Germinal center (tissue), 1 donor: ENCODE measurements at places on chromosomes 2 and 18.

- no peak for DNase-seq
These were observed 254.9 kb downstream of the PAX3 start for GRCh38 chr2:222043897-222044296.

DNA sequence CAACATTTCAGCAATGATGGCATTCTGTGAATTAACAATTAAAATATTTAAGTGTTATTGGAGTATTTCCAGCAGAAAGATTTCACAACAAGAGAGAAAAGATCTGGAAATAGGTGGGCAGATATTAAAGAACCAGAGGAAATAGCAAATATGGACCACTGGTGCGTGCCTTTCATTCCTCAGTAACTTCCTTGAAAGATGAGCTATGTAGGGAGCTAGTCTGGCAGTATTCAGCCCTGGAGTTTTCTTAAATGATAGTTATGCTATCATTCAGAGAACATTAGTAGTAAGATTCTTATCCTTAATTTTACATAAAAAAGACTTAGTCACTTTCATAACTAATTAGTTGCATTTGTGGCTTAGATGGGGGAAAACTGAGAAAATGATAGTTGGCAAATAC is 41.5 kb downstream of the TANC1 start:
- no peak for DNase-seq

- DNase-seq = no peak
These were observed 94.6 kb upstream of the SCG2 start for GRCh38 chr2:223696719-223697118.

DNA sequence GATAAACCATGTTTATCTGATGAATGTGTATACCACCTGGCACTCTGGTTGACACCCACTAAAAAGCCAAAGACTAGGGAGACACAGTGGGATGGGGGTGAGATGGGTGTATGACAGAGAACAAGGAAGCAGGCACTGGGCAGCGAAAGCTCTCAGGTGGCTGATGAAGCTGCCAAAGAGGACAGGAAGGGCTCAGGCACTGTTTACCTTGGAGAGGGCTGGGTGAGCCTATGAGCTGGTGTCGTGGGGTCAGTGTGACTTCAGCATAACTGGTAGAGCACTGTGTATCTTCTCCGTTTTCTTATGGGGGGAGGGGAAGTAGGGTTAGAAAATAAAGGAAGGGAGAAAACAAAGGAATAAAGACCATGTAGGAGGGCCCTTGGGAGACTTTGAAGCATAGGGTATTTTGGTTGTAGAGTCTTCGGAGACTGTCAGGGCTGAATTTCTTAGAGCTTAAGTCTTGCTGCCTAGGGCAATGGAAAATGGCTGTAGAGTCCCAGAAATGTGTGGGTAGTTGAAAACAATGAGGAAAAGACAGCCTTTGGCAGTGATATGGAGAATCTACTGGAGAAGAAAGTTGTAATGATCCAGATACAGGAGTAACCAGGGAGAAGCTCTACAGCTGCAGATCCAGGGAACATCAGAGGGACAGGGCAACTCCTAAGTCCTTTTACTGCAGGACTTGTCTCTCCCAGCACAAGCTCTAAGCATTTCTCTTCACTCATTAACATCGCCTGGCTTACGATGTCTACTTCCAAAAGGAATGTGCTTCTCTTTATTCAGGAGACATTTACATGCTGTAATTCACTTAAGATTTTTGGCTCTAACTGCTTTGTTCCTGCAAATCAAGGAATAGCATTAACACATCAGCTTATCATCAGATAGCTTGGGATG is 120.0 kb downstream of the AQP4 start:
- DNase-seq = no peak

DNA sequence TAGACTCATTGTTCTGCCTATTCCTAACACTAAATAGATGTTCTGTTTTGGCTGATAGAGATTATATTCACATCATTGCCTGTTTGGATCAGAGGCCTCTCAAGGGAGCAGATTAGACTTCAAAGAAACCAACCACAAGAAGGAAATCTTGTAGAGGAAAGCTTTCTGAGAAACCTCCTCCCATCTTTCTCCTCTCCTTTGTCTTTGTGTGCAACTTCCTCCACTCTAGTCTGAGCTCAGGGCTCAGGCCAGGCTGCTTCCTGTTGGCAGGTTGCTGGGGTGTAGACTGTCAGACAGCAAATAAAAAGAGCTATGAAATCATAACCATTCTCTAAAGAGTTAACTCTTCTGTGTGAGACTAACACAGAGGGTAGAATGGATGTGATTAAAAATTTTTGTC is 113.0 kb downstream of the TGFA start:
- DNase-seq = no peak

DNA sequence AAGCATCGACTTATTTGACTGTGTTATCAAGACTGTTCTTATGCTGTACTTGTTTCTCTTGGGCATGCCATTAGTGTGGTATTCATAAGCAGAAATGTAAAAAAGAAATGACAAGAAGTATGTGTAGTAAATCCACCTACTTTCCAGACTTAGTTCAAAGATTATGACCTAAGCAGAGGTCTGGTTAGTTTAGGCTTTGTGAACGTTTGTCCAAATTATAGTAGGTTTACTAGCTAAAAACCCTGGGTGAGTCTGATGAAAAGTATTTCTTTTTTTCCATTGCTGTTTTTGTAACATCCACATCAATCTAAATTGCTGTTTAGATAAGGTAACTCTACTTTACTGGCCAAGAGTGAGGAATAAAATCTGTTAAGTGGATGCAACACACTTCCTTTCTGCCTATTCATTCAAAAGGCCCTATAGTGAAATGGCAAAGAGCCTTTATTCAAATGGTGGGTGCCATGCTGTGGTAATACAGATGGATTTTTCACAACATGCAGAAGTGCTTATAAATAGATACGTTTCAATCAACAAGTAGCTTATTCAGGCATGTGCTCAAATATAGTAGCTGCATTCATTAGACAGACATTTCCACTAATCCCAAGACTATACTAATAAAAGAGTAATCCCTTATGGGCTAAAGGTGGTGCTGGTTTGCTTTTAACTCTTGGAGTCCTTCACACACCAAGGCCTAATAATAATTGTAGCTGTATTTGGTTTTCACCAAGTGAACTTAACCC is 122.5 kb upstream of the LTBP1 start:
- no peak for DNase-seq

GRCh38 chr2:178450524-178450773 is 526 bp downstream of the PRKRA start:
- peak; percentile 78 for DNase-seq

DNA sequence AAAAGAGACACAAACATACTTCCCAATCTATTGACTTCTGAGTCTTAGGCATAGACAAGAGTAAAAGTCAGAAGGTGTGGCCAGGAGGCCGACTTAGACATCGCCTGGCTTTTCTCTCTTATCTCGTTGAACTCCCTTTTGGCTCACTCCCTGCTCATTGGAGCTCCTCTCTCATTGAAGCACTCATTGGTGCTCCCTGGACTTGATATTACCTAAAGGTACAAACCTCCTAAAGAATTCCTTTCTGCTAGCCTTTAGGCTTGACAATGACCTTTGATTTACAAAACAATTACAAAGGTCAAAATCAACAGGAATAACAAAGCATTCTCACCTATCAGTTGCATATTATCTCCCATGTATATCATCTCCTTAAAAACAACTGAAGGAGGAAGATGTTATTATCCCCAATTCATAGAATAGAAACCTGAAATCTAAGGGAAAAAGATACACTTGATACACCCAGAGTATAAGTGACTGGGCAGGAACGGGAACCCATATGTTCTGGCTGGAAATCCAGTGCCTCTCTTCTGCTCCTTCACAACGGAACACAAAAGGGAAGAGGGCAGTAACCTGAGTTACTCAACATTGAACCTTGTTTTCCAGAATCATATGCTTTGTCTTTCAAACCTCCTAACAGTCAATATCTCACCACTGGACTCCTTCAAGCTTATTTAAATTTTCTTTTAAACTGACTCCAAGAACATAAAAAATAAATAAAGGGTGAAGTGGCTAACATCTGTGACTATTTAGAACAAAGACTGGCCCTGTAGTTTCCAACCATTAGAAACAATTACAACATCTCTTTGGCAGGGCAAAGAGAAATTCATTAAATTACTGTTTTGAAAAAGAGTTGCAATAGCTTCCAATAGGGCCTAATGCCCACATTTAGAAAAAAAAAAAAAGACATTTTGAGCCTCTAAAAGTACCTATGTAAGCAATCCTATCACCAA is 1247.9 kb downstream of the LRP1B start:
- DNase-seq = no peak

GRCh38 chr2:2456721-2457120 is 125.6 kb upstream of the MYT1L start:
- no peak for DNase-seq

DNA sequence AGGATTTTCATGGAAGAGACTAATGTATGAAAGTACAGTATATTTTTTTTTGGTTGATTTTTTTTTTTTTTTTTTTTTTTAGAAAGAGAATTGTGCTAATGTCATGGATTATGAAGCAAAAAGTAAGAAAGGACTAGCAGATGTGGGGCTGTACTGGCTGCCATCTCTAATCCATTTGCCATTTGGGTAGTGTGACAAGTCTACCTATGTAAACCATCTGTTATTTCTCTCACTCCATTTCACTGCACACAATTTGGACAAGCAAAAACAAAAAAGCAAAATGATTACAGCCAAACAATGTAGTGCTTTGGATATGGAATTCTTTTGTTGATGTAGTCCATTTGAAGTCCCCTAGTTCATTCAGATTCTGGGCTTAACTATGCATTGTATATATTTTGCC is 1355.4 kb downstream of the LRP1B start:
- no peak for DNase-seq

DNA sequence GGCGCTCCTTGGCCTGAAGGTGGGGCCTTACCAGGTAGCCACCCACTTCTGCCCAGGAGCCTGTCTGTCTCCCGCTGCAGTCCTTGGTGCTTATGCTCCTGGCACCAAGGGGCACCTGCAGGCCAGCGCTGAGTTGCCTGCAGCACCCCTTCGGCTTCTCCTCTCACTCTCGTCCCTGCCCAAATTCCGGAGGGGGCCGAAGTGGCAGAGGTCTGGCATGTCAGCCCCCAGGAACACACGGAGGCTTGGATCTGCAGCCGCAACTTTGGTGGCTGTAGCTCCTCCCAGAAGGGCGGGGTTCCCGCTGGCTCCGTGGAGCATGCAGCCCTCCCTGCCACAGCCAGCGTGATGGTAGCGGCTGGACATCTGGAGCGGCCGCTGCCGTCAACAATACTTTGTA is 37.7 kb upstream of the ZNF804A start:
- DNase-seq = no peak

GRCh38 chr2:27370816-27371620 is 602 bp downstream of the SNX17 start:
- peak; percentile 50 for DNase-seq

GRCh38 chr2:127045792-127046501 is 61.0 kb downstream of the BIN1 start:
- no peak for DNase-seq

DNA sequence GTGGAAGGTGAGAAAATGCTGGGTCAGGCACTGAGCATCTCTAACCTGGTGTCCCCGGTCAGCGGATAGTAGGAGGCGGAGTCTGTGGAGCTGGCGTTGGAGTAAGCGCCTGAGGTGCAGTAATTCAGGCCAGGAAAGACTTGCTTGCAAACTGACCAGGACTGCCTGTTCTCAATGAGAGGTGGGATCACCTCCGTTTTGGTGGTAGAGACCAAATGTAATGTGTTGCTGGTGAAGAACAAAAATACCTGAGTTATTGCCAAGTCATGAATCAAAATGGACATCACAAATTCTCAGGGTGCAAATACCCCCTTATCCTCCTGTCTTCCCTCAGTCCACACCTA is 24.2 kb downstream of the APOB start:
- DNase-seq = no peak

DNA sequence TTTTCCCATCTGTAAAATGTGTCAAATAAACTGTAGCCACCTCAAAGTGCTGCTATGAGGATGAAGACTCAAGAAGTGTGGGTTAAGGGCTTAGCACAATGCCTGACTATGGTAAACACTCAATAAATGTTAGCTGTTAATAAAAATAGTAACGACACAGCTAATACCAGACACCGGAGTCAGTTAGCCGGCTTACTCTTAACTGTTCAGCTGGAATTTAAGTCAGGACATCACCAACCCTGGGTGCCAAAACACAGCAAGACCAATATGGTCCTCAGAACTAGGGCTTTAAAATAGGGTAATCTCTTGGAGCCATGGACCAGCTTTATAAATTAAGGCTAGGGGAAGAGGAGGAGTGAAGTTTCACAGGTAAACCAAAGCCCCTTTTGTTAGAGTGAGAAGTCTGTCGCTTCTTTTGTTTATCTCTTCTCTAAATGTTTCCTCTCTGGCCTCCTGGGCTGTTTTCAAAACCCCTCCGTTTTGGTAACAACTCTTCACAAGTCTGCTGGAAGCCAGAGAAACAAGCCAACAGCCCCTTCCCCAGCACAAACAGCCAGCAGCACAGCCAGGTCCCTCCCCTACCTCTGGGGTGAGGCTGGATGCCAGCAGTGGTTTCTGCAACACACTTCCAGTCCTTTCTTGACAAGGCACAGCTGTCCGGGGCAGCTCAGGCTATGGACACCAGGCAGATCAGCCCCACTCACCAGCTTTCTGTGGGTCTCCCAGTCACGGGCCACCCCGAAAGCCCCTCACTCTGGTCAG is 13.8 kb upstream of the FZD7 start:
- no peak for DNase-seq

DNA sequence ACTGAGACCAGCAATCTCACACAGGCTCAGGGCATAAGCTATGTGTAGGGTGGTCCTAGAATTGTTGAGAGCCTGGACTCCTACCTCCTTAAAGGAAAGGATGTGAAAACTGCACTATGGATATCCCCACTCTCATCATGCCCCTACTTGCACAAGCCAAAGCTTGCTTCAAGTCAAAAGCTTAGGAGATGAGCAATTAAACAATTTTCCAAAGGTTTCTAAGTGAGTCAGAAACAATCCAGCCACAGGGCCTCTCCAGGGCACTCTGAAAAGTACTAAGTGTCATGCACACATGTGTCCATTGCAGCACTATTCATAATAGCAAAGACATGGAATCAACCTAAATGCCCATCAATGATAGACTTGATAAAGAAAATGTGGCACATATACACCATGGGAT is 215.4 kb downstream of the AFF3 start:
- no peak for DNase-seq

GRCh38 chr2:172103471-172104272 is 972 bp upstream of the DLX2 start:
- DNase-seq = peak; percentile 77

DNA sequence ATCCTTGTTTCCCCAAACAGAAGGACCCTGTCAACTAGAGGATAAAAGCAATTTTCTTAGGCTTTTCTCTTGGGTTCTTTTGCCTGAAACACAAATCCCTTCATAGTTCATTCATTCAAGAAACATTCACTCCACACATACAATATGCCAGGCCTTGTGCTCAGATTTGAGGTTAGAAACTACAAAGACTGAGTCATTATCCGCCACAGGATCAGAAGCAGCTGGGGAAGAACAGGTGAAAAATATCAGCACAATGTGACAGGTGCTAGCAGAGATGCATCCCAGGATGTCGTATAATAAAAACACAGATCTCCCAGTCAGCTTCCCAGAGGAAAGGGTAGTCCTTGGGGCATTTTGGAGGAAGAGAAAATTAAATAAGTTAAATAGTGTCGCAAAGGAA is 172.4 kb downstream of the LRATD1 start:
- no peak for DNase-seq

DNA sequence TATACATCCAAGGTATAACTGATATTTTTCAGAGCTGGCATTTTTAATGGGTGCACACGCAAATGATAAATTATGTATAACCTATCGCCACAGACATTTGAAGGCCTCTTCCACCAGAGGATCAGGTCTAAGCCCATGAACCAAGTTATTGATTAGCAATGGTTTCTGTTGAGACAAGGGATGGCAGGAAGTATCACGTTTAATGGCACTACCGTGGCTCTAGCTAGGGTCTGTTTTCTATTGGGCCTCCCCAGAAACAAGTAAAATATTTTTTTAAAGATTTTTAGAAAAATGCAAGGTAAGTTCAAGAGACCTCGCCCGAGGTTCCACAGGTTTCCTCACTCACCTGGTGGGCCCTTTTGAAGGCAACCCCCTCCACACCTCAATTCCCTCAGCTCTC is 667 bp downstream of the GFPT1 start:
- DNase-seq = no peak
